Activated T-cell treated with anti-CD3 and anti-CD28 coated beads, Interleukin-2, amount 50 U/mL, for 72 hours (primary cell): ENCODE measurements at places on chromosomes 7 and 10. TPM values are rescaled to one million over a fixed set of nuclear protein-coding genes. Genes with fewer than 3 reads are reported as not detected.

Gene GIMAP1
- 9.3 TPM for total RNA-seq

Gene ECD
- 32.8 TPM for total RNA-seq

Gene VSTM4
- 0.25 TPM for total RNA-seq

Gene ZCWPW1
- 5.9 TPM for total RNA-seq

Gene PRR15
- total RNA-seq: not detected

Gene OTUD1
- total RNA-seq: 18.4 TPM

Gene ZNF679
- total RNA-seq: not detected

Gene C10orf143
- total RNA-seq: 6.4 TPM

Gene OPN4
- not detected for total RNA-seq

- DNase-seq: no peak
These were observed 17.9 kb upstream of the PRKAR1B start for GRCh38 chr7:744854-745430.

DNA sequence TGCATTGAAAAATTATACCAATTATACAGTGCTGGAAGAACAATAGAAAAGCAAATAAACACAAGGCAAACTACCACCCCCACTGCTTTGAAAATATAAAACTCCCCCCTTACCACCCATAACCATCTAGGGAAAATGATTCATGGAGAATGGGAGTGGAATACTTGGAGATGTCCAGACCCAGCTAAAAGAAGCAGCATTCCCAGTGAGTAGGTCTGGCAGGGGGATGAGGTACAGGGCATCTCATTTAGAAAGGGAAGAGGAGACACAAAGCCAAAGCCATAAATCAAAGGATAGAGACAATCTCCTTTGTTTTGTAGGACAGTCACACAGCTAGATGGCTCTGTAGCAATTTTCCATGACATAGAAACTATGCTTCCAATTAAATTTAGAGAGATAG, 36.0 kb upstream of the DGKI start:
- DNase-seq: no peak

DNA sequence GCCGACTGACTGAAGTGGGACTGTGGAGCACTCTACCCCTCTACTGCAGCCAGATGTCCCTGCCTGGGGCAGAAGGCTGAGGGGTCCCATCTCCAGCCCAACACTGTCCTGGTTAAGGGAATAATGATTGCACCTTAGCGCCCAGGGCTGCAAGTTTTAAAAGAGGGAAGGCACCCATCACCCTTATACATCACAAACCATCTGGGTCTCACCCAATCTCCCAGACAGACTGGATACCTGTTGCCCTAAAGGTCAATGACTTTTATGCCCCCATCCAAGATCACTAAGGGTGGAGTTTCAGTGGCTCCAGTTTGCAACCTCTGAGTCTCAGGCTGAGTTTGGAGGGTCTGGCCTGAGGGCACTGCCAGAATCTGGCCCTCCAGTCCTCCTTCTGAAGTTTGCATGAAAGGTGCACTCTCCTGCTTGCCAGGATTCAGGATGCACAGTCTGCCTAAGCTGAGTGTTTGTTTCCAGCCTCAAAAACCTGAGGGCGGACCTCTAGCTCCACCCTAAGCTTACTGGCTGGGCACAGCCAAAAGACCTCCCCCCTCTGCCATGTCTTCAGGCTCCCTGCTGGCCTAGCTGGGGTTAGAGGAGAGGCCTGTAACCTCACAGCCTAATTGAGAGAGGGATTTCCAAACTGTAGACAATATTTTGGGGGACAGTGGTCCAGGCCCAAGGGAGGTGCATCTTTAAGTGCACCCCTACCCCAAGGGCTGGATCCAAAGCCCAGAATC, 2.5 kb upstream of the EMX2 start:
- DNase-seq: no peak

DNA sequence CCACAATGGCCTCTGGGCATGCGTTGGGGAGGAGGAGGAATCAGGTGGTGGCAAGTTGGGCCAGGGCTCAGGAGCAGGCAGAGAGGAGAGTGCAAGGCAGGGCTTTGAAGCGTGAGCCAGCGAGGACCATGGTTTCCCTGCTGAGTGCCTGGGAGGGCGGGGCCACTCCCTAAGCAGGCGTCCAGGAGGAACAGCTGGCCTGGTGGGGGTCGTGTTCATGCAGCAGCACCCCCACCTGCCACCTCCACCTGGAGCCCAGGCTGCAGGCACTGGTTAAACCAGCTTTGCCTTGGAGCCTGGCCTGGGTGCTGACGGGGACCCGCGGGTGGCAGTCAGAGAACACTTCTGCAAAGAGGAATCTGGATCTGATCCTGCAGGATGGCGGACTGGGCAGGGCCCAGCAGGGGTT, 24.2 kb upstream of the AQP1 start:
- DNase-seq: no peak

GRCh38 chr10:71631007-71631861, 88.3 kb downstream of the C10orf105 start:
- no peak for DNase-seq

- DNase-seq: no peak
These were observed 244.8 kb downstream of the BAMBI start for GRCh38 chr10:28922127-28922526.

- DNase-seq: no peak
These were observed 112.1 kb upstream of the KLF6 start for GRCh38 chr10:3897156-3897555.

GRCh38 chr7:157615101-157615817, 278.5 kb downstream of the DNAJB6 start:
- no peak for DNase-seq

- DNase-seq: no peak
These were observed 23.1 kb downstream of the CALHM2 start for GRCh38 chr10:103428989-103429643.

- no peak for DNase-seq
These were observed 122.3 kb downstream of the IMMP2L start for GRCh38 chr7:111439977-111440376.

DNA sequence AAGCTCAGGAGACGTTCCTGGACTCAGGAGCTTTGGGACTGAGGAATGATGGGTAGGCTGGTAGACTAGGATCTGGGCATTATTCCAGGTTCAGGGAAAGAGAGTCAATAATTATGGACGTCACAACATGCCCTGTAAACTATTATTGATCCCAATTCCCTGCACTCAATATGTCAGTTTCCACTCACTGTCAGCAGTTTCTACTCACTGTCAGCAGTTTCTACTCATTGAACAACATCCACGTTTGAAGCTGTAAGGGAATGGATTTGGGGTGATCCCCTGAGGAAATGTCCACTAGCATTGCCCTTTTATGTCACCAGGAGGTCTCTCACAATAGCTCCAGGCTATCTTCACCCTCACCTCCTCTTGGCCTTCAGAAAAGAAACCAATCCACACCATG, 1268.6 kb downstream of the TYW1 start:
- DNase-seq: no peak
